ENCODE measurements at places on chromosomes 6 and 20.
A peak's percentile ranks its signal among the peaks of the same experiment; 100 is the strongest.

DNA sequence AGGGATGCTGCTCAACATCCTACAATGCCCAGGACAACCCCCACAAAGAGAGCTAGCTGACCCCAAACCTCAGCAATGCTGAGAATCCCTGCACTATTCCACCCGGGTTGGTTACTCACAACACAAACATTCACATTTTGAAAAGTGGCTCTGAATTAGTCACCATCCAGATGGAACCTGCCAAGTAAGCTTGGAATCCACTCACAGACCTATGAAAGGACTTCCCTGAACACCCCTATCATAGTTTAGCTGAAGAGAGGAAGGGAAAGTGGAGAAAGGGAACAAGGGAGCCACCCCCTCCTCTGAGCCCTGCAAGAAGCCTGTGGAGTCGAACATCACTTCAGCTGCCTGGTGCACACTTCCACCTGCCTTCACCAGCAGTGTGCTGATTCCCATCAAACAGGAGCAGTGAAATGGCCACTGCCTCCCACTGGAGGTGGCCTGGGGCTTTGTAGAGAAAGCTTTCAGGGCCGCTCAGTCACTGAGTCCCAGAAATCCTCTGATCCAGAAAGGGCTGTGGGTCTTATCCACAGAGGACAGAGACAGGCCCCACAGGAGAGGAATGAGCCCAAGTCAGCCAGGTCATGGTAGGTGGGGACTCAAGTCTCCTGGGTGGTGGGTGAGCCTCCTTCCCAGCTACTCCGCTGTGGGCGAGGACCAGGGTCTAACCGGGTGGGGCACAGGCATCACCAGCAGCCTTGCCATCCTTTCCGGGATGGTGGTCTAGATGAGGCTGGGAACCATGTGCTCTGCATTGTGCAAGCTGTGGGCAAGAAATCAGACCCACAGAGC is 203.7 kb downstream of the SYNDIG1 start:
- no peak for DNase-seq

DNA sequence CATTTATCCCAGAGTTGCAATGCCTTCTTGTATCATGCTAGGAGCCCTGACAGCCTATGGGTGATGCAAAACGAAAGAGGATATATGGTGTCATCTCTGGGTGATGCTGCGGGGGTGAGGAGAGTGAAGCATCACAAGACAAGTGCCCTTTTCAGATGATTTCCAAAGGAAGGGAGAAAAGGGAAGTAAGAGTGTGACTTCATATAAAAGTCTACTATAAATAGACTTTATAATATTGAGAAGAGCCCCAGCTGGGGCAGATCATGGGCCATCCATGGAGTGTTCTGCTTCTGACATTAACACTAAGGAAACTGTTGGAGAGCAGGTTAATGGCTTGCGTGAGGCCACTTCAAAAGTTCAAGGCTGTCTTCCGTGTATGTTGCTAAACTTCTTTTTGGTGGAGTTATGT is 4.4 kb downstream of the CD83 start:
- no peak for DNase-seq

GRCh38 chr6:128410584-128410983 is 109.8 kb downstream of the PTPRK start:
- DNase-seq = no peak

GRCh38 chr20:50487397-50487796 is 22.8 kb upstream of the PTPN1 start:
- no peak for DNase-seq

DNA sequence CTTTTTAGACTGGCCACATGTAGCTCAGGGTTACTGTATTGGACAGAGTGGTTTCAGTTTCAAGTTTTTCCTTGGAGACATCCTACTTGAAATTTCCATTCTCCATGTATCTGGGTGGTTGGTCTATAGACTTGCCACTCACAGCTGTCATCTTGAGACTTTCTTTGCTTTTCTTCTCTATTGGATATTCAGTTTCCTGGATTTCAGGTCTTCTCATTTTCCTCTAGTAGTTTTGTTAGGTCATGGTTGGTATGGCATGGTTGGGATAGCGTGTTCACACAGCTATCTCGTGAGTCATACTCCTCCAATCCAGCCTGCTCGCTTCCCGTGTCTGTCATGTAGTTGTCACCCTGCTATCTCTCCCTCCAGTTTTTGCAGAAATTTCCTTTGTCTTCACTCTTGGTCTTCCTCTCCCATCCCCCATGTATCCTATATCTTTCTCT is 48.3 kb downstream of the PTPN1 start:
- DNase-seq = no peak

DNA sequence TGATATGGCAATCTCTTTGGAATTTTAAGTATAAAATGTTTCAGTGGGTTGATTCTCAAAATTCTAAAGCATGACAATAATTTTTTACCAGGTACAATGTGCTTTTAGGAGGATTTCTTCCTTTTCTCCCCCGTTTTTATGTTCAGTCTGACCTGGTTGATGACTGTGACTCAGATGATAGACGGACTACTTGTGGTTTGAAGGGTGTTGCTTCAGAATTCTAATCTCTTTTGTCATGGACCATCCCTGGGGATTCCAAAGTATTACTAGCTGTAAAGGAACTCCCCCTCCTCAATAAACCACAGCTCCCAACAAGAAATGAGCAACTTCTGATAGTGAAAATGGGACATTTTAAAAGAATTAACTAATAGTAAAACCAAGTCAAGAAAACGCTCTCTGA is 34.9 kb upstream of the TNFAIP3 start:
- no peak for DNase-seq

GRCh38 chr6:4401408-4402368 is 266.3 kb upstream of the ECI2 start:
- no peak for DNase-seq

- DNase-seq = no peak
These were observed 839 bp upstream of the HRH3 start for GRCh38 chr20:62220666-62221568.

GRCh38 chr6:15489261-15489962 is 173.4 kb downstream of the DTNBP1 start:
- no peak for DNase-seq

- DNase-seq = peak; percentile 8
These were observed 94.0 kb downstream of the CD83 start for GRCh38 chr6:14211562-14211942.

DNA sequence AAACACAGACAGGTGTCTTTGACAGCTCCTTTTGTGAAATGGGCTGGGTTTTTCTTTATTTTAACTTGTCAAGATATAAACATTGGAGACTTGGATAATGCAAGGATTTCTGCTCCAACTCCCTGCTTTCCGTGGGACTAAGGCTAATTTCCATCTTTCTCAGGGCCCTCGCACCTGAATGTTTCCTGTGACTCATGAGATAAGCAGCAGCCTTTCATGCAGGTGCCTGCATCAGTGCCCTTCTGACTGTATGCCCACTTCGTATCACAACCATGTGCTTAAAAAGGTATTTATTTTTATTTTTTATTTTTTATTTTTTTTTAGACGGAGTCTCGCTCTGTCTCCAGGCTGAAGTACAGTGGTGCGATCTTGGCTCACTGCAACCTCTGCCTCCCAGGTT is 736.1 kb downstream of the DOK5 start:
- DNase-seq = no peak

DNA sequence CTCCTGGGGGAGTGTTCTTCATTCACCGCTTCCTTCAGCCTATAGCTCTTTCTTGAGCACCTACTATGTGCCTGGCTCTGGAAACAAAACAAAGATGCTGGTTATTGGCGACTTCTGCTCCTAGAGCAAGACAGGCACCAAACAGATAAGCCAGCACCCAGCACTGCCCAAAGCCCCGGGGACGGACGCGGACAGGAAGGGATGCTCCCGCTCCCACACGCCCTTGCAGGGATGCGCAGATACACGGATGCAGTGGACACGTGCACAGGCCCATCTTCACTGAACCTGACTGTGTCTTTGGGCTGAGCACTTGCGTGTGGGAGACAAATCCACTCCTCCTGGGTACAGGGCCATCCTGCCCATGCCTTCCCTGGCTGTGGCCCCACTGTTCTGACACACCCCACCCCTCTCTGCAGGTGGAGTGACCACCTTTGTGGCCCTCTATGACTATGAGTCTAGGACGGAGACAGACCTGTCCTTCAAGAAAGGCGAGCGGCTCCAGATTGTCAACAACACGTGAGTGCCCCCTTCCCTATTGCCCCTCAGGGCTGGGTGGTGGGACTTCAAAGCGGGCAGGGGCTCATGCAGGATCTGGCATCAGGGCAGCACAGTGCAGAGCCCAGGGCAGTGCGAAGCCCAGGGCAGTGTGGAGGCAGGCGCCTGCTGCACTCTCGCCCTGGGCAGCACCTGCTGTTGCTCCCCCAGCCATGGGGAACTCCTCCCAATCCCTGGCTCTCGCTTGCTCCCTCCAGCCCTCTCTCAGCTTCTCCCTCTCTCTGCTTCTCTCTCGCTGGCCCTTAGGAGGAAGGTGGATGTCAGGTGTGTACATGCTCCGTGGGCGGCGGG is 39.9 kb downstream of the SRC start:
- DNase-seq = no peak

- no peak for DNase-seq
These were observed 119.4 kb downstream of the RFPL4B start for GRCh38 chr6:112466373-112467151.

- DNase-seq = no peak
These were observed 24.1 kb upstream of the BPIFA3 start for GRCh38 chr20:33192912-33193501.

DNA sequence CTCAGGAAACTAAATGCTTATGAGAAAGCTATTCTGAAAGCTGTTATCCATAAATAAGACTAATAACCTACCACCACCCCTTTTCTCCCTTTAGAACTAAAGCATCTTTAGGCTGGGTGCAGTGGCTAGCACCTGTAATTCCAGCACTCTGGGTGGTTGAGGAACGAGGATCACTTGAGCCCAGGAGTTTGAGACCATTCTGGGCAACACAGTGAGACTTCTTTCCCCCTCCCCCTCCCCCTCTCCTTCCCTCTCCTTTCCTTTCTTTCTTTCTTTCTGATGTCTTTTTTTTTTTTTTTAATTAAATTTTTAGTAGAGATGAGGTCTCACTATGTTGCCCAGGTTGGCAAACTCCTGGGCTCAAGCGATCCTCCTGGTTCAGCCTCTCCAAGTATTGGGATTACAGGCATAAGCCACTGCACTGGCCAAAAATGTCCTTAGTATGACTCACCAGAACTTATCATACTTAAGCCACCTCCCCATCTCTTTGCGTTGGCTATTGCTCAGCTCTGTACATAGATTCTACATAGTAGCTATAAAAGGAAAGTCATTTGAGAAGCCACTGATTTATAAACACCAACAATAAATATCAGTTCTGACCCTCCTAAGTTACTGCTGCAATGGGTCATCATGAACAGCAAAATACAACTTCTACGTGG is 54.8 kb upstream of the SPDEF start:
- DNase-seq = no peak

DNA sequence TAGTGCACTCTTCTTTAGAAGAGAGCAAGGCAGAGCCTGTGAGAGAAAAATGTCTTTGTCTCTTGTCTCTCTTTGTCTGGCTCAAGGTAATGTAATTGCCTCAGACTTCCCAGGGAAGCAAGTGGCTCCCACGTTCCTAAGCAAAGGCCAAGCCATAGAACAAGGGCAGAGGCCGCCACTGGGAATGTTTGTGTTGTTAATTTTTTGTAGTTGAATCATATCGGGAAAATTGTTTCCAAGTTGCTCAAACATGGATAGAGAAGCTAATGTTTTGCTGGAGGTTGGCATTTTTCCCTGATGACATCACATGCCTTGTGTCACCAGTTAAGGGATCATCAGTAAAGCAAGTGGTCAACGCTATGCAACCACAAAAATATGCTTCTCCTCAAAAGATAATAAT is 211.5 kb upstream of the FOXA2 start:
- DNase-seq = no peak

DNA sequence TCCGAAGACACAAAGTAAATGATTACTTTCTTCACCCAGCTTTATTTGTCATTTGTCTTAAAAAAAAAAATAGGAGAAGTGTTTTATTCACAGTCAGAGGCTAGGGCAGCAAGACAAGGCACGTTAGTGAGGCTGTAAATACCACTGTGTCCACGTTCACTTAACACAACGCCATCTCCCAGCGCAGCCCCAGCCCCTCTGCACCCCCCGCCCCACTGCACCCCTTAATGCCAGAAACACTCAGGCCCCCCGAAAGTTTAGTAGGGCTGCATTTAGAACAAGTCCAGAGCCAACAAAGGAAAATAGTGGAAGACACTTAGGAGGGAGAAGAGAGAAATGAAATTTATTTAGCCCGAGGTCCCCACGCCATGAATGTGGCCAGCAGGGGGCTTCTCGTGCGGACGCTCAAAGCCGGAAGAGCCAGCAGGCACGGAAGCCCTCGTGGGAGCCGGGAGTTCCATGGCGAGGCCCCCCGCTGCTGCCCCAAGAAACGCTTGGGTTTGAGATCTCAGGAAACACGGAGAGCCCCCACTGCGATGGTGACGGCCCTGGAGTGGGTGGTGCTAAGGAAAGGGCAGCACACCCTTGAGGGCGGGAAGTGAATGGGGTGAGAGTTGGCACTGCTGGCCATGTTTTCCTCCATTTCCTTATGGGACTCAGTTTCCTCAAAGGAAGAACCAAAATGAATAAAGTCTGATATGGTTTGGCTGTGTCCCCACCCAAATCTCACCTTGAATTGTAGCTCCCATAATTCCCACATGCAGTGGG is 50.2 kb downstream of the IYD start:
- DNase-seq = peak; percentile 21

Measured in activated CD8-positive, alpha-beta memory T cell treated with anti-CD3 and anti-CD28 coated beads for 1 hour (primary cell).